ENCODE measurements at places on chromosomes 3 and 15. TPM values are rescaled to one million over a fixed set of nuclear protein-coding genes. Genes with fewer than 3 reads are reported as not detected.

Gene PLCH1
- 2.0 TPM for total RNA-seq

Gene SAMMSON
- not detected for total RNA-seq

Gene SEMA6D
- 0.40 TPM for total RNA-seq

Gene NOX5
- not detected for total RNA-seq

Gene PCCB
- 65.7 TPM for total RNA-seq

Gene C3orf52
- total RNA-seq = 18.1 TPM

Gene SPTSSB
- total RNA-seq = not detected

Gene CEP152
- total RNA-seq = 15.4 TPM

Gene SERP1
- 487 TPM for total RNA-seq

DNA sequence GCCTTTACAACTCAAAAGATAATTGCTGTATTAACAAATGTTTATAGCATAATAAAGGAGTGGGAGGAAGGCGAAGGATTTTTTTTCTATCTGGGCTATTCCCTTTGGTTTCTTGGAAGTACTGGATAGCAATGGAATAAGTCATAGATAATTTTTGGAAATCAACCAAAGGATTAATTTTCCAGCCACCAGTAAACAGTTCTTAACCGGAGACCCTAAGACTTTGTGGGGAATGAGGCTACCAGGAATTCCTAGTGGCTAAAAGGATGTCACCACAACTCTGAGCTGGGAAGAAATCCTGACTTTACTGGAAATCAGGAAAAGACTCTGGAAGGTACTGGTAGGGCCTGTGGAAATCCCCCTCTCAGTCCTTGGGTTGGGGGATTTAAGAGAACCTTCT, 138.4 kb upstream of the RARB start:
- DNase-seq = no peak

GRCh38 chr3:105065895-105066839, 300.5 kb upstream of the ALCAM start:
- no peak for DNase-seq

- no peak for DNase-seq
Observed at GRCh38 chr3:73571238-73571794, 53.4 kb downstream of the PDZRN3 start.

DNA sequence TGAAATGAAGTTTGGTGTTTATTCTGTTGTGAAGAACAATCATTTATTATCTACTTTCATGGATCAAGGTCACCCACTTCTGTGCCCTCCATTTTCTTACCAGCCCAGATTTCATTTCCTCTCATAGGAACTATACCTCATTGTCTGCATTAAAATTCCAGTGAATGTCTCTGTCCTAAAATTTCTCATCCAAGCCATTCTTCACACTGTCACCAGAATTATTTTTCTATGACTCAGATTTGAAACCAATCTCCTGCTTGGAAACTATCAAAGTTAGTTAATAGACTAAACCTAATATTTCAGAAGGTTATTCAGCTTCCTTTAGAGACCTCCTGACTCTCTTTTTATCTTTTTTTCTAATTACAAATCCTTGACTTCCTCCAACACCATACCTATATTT, 364.1 kb upstream of the CBLB start:
- no peak for DNase-seq

DNA sequence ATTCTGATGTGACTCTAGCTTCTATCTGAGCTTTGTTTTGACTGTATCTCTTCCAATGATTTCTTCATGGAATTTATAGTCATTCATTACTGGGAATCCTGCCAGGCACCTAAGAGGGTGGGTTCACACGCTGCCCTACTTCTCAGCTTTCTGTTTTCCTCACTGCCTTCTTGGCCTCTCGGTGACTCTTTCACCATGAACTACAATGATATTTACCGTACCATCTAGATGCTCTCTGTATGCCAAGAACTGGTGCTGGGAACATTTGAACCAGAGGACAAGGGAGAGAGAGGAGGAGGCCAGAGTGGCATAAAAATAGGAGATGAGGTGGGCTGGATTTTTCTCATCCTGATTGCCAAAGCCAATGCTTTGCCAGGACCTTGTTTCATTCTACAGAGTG, 280.0 kb upstream of the P2RY1 start:
- DNase-seq = no peak

GRCh38 chr3:32310336-32310735, 71.9 kb downstream of the CMTM8 start:
- no peak for DNase-seq

DNA sequence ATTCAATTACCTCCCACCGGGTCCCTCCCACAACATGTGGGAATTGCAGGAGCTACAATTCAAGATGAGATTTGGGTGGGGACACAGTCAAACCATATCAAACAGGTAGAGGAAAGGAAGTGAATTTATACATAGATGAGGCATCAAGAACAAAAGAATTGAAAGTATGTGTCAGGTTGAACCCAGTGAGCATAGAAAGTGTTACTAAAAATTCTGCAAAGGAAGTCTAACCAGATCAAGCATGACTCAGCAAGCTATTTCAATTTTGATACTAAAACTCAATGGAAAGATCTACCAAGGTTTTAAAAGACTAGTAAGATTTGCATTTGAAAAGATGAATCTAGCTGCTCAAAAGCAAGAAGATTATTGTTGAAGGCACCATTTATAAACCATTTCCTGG, 323.0 kb downstream of the ROBO2 start:
- DNase-seq = no peak

- no peak for DNase-seq
Observed at GRCh38 chr3:139292192-139292591, 51.6 kb upstream of the MRPS22 start.

DNA sequence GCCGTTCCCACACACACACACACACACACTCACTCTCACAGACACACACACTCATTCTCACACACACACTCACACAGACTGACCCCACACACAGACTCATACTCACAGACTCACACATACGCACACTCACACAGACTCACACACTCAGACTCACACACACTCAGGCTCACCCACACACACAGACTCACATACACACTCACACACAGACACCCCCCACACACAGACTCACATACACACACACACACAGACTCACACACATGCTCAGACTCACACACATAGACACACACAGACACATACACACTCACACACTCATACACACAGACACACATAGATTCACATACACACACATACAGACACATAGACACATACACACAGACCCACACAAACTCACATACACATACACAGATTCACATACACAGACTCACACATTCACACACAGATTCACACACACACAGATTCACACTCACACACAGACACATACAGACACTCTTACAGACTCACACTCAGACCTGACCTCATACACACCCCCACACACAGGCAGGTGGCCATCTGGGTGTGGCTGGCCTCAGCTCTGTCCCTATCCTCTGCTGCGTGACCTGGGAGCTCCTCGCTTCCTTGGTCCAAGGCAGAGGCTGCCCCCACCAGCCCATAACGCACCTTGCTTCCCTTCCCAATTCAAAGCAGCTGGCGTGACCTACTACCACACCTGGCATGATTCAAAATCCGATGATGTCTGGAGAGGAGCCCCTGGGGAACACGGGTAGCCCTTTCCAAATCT, 1.9 kb downstream of the C3orf22 start:
- no peak for DNase-seq

DNA sequence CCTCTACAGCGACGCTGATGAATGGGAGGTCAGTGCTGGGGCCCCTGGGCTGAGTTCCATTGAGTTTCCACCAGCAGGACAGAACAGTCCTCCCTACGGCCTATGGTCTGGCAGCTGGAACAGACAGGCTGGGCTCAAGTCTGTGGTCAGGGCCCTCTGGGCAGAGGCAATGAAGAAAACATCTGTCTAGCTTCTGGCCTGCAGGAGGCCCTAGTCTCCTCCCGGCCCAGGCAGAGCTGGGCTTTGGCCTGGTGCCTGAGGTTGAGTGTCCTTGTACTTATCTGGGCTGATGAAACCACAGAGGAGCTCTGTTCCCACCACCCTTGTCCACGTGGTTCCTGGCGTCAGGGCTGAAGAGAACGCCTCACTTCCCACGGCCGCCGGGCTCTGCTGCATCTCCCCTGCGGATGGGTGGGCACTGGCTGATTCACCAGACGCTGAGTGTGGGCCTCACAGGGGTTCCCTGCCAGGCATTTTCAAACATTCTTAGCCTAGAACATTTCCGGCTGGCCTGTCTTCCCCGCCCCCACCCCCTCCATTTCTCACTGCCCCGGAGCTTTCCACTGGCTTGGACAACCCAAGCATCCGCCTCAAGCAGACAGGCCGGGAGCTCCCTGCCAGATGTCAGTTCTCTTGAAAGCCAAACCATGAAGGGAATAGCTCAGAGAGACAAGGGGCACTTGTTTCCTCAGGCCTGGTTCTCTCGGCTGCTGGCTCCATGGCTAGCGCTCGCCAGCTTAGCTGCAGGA, 20.3 kb downstream of the PPCDC start:
- DNase-seq = peak; percentile 99

DNA sequence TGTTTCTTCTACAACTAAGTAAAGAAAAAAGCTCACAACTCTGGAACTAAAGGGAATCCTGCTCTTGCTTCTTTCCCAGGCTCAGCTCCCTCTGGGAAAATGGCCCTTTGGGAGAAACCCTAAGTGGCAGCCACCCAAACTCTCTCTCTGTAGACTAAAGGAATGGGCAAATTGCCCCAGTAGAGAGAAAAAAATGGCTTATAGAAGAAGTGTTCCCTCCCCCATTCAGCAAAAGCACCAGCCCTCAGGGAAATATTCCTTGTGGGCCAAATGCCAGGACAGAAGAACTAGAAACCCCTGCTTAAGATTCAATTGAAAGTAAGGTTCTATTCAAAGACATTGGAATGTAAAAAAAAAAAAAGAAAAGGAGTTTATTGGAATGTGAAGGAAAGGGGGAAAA, 603.7 kb upstream of the ALCAM start:
- DNase-seq = no peak

DNA sequence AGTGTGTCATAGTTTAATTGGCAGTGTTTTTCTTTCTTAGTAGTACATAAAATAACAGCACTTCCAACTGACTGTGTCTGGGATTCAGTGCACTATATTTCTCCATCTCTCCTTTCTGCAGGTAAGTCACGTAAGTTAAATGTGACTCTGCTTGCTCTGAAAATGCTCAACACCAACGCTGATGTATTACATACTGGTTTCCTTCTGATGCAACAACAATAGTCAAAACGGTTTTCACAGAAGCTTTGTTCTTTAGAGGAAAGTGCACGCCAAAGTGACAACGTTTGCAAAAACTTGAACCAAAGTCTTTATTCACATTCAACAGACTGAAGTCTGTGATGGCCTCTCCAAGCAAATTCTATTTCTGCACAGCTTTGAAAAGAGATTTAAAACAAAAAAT, 707.1 kb upstream of the CFAP20DC start:
- DNase-seq = no peak

DNA sequence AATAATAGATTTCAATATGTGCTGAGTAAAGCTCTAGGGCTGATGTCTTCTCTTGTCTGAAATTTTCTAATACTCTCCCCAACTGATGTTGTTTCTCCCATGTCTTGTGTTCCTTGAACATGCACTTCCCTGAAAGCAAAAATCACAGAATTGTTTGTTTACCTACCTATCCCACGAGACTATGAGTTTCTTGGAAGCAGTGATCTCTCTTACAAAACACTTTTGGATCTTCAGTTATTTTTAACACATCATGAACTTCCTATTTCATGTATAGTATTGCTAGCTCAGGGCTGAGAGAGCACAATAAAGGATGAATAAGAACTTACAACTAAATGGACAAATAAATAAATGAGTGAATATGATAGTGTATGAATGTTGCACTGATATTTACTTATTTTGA, 365.0 kb downstream of the ROBO2 start:
- no peak for DNase-seq

DNA sequence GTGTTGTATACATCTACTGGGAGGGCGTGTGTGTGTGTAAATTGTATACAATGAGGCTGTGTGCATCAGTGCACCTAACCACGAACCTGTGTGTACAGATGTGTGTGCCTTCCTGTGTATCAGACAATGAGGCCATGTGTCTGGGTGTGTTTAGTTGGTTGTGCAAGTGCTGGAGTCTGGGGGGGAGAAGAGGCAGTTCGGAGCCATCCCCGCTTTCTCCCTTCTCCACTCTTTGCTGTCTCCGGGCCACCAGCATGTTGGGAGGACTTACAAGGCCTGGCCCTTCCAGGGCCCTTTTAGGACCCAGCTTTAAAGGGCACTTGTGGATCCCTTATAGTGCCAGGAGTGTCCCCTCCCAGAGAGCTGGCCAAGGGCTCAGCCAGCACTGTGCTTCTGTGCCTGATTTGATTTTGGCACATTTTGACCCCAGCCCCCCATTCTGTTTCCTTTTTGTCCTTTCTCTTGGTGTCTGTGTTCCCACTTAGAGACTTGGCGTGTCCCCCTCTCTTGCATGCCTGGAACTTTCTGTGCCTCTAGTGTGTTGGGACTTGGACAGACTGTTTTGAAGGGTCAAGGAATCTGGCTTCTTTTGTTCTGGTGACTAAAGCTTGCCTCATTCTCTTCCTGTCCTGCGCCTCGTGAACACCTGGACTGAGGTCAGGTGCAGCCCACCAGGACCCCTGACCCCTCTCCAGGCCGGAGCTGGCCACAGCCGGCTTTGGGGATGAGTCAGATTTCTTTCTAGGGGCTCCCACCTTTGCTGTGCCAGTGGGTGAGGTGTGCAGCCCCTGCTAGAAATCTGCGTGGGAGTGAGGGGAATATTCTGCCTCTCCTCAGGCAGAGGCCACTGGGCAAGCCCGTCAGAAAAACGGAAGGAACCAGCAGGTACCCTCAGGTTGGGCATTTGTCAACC, 1.5 kb downstream of the CTDSPL start:
- DNase-seq = no peak

DNA sequence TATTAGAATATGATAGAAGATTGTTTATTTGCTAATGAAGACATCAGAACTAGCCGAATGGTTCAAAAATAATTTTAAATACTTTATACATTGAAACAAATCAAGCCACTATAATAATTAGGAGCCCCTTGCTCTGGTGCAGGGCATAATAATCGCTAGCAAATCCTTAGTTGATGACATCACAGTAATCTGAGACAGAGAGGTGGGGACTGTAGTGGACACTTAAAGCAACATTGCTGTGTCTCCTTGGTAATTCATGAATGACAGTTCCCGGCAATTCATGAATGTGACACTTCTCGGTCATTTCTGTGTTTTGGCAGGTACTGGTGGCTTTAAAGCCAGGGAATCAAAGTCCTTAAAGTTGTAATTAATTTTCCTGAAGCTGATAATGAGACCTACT, 114.3 kb downstream of the PPM1L start:
- no peak for DNase-seq

DNA sequence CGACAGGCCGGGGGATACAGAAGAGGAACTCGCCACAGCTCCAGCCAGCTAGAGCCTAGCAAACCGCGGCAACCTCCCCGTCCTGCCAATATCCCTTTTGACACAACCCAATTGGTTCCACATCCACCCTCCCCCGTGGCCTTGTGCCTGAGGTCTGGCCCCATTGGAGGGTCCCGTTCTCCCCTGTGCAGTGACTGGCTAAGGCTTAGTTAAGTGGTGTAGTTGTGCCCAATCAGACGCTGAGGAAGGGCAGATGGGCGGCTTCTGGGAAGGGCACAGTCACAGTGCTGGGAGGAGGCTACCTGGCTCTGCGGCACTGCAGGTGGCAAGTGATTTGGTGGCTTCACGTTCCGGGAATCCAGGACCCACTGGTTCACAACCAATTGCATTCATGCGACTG, 78.6 kb downstream of the SNRK start:
- DNase-seq = no peak
